Activated naive CD4-positive, alpha-beta T cell treated with anti-CD3 and anti-CD28 coated beads, Interleukin-2, amount 10 ng/mL, durations not matched to agents 5 hours and 36 hours (primary cell): ENCODE measurements at places on chromosomes 4 and X. TPM values are rescaled to one million over a fixed set of nuclear protein-coding genes. Genes with fewer than 3 reads are reported as not detected.

Gene TMEM271
- total RNA-seq = not detected

Gene ZNF732
- total RNA-seq = not detected

Gene BBS7
- total RNA-seq = 13.7 TPM

Gene ABCD1
- 13.8 TPM for total RNA-seq

Gene XAGE1A
- total RNA-seq = not detected

Gene KLHL4
- not detected for total RNA-seq

Gene ZMAT1
- 6.0 TPM for total RNA-seq

Gene ETDB
- not detected for total RNA-seq

Gene RS1
- not detected for total RNA-seq

Gene RAB33A
- total RNA-seq = 21.8 TPM

Gene DUX4
- not detected for total RNA-seq

Gene F11
- not detected for total RNA-seq

Gene GASK1B
- not detected for total RNA-seq

Gene NAT8L
- 0.14 TPM for total RNA-seq

Gene USP51
- 1.1 TPM for total RNA-seq

Gene VCX3B
- not detected for total RNA-seq

Gene IL2
- total RNA-seq = 0.60 TPM

Gene SPANXD
- total RNA-seq = not detected

Gene ZCCHC12
- total RNA-seq = not detected

Gene UCP1
- total RNA-seq = not detected

Gene PPP4R3C
- not detected for total RNA-seq

Gene GYPB
- total RNA-seq = not detected

Gene SPP1
- total RNA-seq = not detected

Gene C1QTNF7
- total RNA-seq = not detected

Gene GPR34
- total RNA-seq = not detected

Gene EREG
- total RNA-seq = not detected

Gene DRP2
- total RNA-seq = 0.45 TPM

Gene GLRB
- total RNA-seq = not detected

Gene VEGFC
- total RNA-seq = not detected

Gene SLIT2
- not detected for total RNA-seq

Gene HGFAC
- total RNA-seq = not detected

Gene MMRN1
- total RNA-seq = 0.96 TPM

Gene H2BW2
- total RNA-seq = not detected

Gene ELMOD2
- total RNA-seq = 17.4 TPM

Gene IL1RAPL1
- not detected for total RNA-seq

Gene SUPT20HL2
- not detected for total RNA-seq

Gene PLK4
- total RNA-seq = 40.1 TPM

Gene CT45A5
- not detected for total RNA-seq

Gene NKAP
- 9.1 TPM for total RNA-seq

Gene ADGRG2
- total RNA-seq = not detected

Gene ARHGEF9
- 18.1 TPM for total RNA-seq

Gene SYN1
- total RNA-seq = 0.72 TPM

Gene SMARCA1
- total RNA-seq = not detected
